ENCODE measurements at places on chromosomes 4 and X.
A peak's percentile ranks its signal among the peaks of the same experiment; 100 is the strongest.

DNA sequence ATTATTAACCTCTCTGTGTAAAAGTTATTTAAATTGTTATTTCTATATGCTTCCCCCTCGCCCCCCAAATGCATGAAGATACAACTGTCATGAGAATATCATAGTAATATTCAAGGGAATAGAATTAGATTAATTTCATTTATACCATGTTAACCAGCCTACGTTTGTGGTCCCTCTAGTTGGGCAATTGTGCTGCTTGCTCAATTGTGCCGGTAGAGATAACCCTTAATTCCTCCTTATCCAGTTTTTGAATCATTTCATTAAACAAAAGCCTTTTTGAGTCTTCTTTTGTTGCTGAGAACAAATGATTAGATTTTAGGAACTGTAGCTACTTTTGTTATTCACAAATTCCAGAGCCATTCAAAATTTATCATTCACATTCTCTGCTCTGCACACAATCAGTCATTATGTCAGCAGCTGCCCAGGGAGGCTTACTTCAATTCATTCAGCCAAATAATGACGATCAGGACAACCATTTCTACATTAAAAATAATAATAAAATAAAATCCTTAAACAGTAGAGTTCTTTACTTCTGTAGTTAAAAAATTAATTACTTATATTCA is 98.1 kb downstream of the ADGRL3 start:
- DNase-seq, result peak; percentile 52

DNA sequence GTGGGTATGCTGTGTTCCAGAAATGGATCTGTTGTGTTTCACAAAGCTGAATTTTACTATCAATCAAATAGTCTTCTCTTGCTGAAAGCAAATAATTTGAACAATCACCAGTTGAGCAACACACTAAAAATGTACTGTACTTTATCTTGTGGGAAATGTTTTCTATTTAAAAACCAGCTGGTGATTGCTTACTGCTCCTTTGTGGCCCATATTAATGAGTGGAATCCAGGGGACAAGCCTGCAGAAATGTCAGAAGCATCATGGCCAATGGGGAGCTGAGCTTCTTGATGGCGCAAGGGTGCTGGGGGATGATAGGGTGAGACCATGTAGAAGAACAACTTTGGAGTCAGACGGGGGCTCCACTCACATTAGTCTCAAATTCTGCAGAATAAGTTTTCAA is 346.2 kb downstream of the ARHGAP10 start:
- no peak for DNase-seq

- no peak for DNase-seq
These were observed 214.3 kb downstream of the RASL11B start for GRCh38 chr4:53076374-53076958.

DNA sequence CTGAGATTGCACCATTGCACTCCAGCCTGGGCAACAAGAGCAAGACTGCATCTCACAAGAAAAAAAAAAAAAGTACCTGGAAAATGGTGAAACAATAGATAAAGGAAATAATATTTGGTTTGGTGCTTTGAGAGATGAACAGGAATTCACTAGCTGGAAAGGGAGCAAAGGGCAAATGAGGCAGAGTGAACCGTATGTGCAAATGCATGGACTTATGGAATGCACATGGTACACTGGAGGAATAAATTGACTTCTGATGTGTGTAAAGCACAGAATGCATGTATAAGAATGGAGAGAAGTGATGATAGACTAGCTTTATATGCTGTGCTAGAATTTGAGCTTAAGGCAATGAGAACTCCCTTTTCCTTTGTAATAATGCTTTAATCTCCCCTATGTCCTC is 413.3 kb downstream of the SPRY1 start:
- DNase-seq, result no peak

DNA sequence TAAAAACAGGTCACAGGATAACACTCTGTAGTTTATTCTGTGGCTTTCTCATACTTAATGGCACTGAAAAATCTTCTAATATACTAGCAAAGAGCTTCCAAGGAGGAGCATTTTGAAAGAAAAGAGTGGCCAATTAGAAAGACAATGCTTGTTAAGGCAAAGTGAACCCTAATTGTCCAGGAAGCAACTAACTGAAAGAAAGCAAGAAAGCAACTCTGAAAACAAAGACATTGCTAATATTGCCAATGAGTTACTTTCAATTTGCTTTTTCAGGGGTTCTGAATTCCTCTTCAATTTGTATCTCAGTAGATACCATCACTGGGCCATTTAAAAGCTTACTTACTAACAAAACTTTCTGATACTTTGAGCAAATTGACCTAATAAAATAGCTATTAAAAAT is 78.5 kb upstream of the MTNR1A start:
- peak; percentile 11 for DNase-seq
